ENCODE measurements at places on chromosomes 3 and 15. TPM values are rescaled to one million over a fixed set of nuclear protein-coding genes. Genes with fewer than 3 reads are reported as not detected.

The PP2D1 gene
- total RNA-seq: not detected

The ROBO2 gene
- total RNA-seq: 11.4 TPM

DNA sequence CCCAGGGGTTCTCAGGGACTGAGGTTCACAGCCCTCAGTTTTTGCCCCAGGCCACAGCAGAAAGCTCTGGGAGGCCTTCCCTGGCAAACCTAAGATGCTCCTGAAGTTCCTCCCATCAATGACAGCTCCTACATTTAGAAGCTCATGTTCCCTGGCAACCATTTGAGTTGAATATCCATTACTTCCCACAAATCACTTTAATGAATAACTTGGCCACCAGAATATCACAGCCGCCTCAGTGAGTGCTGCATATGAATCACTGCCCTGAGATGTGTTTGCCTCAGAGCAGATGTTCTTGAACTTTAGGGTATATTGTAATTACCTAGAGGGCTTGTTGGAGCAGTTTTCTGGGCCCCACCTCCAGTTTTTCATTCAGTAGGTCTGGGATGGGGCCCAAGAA, 27.4 kb downstream of the SLCO2A1 start:
- no peak for DNase-seq

The LHFPL4 gene
- total RNA-seq: not detected

- DNase-seq: no peak
These were observed 79.5 kb upstream of the EIF1B start for GRCh38 chr3:40229963-40230362.

The FAM162A gene
- 31.4 TPM for total RNA-seq

GRCh38 chr3:50592568-50592967, 19.0 kb downstream of the CISH start:
- DNase-seq: peak; percentile 41

DNA sequence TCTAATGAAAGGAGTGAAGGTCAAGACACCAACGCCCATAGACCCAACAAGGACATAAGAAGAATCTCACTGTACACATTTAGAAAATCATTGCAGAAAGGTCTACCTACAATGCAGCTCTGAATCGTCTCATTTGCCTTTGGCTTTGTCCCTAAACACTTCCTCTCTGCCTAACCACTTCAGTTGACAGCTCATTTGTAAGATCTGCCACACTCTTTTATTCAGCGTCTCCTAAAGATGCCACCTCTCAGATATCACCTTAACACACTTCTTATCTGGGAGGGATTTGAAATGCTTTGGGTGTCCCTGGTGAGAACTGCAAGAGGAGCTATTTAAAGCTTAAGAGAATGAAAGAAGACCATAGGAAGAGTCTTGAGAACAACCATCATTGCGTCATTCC, 38.7 kb downstream of the RAB27A start:
- no peak for DNase-seq

DNA sequence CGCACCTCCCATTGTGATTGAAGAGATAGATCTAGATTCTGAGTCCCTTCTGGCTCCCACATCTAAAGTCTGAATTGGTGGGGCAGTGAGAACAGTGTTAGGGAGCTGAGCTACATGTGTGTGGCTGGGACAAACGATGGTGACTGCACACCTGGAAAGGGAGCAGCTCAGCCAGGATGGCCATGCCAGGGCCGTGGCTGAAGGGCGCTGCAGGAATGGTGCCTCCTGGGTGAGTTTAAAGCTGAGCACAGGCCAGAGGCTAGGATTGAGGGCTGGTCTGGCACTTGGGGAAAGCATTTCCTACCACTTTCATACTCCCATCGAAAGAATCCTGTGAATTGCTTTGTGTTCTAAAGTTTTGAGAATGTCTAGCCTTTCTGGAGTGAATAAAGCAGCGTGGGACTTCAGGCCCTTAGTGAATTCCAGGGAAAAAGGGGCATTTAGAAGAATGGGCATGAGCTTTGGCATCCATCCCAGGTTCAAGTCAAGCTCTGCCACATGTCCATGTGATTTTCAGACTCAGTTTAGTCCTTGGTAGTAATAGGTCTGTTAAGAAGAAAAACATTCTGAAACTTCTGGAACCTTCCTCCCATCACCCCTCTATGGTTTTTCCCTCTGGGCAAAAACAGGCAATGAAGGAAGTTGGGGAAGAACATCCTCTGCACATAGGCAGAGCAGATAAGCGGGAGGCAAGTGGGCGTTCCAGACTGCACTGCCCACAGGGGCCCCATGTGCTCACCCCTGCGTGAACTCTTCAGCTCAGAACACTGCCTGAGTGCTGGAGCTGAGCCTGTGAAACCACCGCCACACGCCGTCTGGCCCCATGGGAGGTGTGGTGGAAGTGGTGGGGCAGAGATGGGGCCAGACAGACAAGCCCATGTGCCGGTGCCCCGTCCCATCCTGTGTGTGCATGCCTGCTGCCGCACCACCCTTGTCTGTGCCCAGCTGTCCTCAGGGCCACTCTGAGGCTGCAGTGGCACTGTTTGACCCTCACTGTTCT, 12.9 kb upstream of the CPNE9 start:
- no peak for DNase-seq

The SACM1L gene
- 9.8 TPM for total RNA-seq

- no peak for DNase-seq
These were observed 511.8 kb downstream of the EDEM1 start for GRCh38 chr3:5699313-5699712.

The RTP3 gene
- total RNA-seq: not detected

DNA sequence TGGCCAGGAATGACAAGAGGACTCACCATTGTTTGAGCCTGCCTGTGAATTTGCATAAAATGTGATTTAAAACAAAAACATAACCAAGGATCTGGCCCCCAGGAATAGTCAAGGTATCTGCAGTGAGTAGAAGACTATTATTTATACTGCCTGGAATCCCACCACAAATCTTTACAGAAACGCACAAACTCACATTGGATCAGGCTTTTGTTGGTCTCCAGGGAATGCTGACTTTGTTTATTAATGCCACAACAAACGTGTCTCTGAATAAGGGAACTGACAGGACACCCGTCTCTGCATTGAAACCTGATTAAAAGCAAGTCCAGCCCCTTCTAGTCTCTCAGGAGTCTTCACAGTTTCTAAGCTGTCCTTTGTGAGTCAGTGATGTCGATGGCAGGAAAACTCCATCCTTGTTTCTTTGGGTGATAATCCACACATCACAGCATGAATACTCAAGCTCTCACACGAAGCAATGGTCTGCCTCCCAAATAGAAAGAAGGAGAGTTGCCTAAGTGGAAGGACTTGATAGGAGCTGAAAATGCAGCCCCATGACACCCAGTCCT, 37.7 kb downstream of the CLDN18 start:
- no peak for DNase-seq

The PPP4R2 gene
- total RNA-seq: 100 TPM
